ENCODE measurements at places on chromosomes 1 and 21.

- no peak for DNase-seq
Measured at GRCh38 chr1:109796484-109797302, 33.0 kb upstream of the EPS8L3 start.

DNA sequence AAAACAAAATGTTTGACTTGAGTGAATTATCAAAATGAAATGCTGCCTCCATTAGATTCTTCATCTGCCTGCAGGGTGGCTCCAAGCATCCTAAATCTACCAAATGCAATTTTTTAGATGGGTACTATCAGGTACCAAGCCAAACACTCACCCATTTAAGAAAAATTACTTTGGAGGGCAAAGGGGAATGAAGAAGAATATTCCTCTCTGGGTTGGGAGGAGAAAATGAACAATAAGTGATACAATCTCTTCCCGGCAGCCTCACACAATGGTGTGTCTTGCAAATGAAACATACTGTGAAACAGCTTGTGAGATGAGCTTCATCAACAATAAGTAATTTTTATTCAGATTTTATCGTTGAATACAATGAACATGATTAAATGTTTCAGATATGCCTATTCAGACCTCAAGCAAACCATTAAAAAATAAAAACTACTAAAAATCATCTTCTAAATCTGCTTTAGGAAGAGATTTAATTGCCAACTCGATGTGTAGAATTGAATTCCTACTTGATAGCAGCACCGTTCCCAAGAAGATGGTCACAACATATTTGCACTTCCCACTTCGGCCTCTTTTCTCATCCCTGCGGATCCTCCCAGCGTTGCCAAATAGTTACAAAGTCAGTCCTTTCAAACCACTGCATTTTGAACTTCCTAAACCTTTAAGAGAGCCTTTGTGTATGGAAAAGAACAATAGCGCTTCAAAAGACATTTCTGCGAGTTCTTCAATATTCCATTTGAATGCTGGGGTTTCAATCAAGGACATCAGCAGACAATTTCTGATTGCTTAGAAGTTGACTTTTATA lies 2.7 kb downstream of the DAB1 start:
- no peak for DNase-seq

- no peak for DNase-seq
Measured at GRCh38 chr1:167119696-167120095, 25.8 kb downstream of the STYXL2 start.

DNA sequence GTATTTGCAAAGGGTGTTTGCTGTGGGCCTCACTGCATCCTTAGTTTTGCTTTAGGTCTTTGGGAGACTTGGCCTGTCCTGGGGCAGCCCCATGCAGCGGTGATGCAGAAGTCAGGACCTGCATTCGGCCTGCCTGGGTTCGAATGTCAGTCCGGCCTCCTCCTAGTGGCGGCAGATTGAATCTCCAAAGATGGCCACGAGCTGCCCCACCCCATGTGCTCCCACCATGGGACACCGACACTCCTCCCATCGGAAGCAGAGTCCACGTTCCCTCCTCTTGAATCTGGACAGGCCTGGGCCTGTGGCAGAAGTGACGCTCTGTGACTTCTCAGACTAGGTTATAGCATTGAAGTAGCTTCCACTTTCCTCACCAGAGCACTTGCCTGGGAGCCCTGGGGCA lies 16.3 kb upstream of the NPPB start:
- no peak for DNase-seq

DNA sequence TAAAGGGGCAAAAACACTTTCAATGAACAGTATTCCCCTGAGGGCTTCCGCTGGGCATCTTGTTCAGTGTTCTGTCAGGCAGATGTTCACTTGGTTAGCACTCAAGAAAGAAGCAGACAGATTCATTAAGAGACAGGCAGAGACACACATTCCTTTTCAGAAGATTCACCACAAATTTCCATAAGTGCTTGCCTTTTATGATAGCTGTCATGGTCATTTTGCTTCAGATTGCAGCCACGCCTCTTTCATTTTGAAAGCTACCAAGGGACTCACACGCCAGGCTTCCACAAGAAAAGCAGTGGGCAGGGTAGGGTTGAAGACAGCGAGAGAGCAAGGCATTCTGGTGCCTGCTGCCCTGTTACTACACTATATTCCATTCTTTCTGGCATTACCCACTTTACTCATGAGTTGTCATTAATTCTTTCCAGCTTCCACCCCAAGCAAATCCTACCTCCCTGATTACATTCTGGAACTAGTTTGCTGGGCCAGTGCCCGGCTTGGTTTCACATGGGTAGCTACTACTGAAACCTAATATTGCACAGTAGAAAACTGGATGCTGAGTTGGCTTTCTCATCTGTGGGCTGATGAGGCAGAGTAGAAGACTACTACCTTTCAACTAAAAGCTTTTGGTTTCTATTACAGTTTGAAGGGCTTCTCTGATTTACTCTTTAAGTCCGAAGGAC lies 91.2 kb upstream of the COL24A1 start:
- DNase-seq, result no peak
